ENCODE measurements at places on chromosomes 4 and X.

DNA sequence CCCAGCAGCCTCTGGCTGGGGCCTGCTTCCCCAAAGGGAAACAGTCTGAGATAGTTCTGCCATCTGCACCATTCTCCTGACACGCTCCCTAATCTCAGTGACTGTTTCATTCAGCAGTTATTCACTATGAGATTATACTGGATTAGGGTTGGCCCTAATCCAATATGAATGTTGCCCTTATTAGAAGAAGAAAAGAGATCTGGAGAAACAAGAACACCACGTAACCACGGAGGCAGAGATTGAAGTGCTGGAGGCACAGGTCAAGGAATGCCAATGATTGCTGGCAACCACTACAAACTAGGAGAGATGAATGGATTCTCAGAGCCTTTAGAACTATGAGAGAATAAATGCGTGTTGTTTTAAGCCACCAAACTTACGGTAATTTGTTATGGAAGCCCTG is 7.4 kb downstream of the ACOX3 start:
- DNase-seq, result no peak

DNA sequence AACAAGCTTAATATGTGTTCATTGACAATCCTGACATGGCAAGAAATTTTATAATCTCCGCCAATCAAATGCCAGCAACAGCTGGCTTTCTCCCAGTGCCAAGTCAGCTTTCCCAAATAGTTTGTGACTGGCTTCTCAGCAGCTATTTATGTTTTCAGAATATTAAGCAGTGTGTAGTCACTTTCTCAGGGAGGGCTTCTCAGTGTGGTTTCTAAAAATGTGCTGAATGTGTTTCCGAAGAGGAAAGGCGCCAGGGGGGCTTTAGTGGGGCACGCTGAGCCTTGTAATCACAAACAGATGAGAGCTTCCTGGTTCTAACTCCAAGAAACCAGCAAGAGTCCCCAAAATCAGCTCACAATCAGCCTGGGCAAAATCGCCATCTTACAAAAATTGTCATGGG is 258.7 kb upstream of the CPEB2 start:
- no peak for DNase-seq

- DNase-seq, result no peak
These were observed 217.3 kb upstream of the TAPT1 start for GRCh38 chr4:16443504-16444088.

GRCh38 chr4:25120146-25120940 is 39.9 kb downstream of the SEPSECS start:
- no peak for DNase-seq

- no peak for DNase-seq
These were observed 40.7 kb downstream of the NPY5R start for GRCh38 chr4:163384434-163384833.

DNA sequence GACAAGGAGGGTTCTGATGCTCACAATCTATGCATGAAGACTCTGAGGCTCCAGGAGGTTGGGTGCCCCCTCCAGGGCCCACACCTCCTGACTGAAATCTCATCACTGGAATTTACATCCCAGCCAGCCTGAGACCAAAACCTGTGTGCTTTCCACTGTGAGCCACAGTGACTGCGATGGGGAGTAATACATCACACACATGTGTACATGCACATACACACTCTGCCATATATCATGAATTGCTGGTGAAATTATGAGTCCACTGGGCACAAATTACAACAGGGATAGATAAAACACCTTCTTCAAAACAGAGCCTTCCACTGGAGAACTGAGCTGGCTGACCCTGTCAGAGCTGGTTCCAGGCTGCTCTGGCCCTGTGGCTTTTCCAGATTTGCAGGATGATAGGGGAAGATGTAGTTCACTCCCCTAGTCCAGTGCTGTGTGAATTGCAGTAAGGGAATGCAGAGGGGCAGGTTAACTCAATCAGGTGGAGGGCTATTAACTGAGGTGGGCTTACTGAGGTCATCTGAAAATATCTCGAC is 35.8 kb upstream of the MSX1 start:
- no peak for DNase-seq
